ENCODE measurements at places on chromosomes 1 and 21.
A peak's percentile ranks its signal among the peaks of the same experiment; 100 is the strongest.

- no peak for DNase-seq
Measured at GRCh38 chr1:6419804-6420453, at the start of gene HES2. Gene HES2 (minus strand): TSS chr1:6419919. CDS start chr1:6419820, 99 bp downstream.

DNA sequence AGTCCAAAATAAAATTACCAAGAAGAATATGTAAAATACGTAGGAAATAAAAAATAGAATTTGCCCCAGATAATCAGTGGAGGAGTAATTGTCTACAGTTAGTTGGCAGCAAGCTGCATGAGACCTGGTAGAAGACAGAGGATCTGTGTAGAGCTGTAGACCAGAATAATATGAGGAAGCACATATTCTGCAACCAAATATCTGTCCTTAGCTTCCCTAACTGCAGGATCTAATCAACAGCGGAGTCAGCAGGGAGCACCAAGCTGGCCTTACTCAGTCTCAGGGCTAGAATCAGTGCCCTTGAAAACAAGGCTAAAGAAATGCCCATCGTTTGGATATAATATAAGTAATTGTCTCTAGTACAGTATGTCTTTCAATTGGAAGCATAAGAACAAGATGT lies 6.1 kb upstream of the GCSAML start:
- no peak for DNase-seq

- no peak for DNase-seq
Measured at GRCh38 chr1:13643017-13643416, 57.0 kb upstream of the PRDM2 start.

- DNase-seq: no peak
Measured at GRCh38 chr1:116228511-116228910, 117.3 kb downstream of the MAB21L3 start.

DNA sequence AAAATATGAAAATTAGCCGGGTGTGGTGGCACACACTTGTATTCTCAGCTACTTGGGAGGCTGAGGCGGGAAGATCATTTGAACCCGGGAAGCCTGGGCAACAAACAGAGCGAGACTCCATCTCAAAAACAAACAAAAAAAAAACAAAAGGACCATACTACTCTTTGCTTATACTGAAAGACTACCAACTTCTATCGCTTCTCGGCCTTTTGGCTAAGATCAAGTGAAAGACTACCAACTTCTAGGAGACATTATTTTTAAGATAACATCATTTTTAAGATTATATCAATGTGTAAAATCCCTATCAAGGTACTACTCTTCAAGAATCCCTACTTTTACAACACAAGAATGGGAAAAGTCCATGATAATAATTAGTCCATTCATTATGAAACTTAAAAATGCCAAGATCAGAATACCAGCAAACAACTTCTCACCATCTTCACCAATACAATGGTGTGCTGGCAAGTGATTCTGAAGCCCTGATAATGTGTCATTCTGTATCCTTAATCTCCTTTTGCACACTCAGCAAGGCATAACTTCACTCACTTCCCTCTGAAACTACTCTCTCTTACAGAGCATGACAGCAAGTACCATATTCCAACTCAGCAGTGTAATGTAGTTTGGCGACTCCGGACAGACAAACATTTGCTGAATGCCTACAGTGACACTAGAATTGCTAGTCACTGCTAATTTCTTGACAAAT lies 1.7 kb downstream of the PTP4A2 start:
- no peak for DNase-seq

GRCh38 chr1:154517661-154518060 lies 15.4 kb upstream of the SHE start:
- no peak for DNase-seq

DNA sequence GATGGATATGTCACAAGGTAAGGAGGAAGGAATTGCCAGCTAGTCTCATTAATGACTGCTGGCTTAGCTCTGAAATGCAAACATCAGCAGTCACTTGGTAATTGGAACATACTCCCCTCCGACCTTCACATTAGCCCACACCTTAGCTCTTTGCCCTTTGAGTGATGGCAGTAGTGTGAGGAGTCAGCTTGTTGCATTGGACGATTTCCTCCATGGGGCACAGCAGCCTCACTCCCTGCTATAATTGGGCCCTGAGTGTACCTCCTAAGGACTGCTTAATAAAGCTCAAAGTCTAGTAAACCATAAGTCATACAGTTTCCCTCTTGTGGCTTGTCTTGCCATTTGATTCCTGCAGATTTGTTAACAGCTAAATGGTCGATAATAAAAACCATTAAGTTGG lies 19.4 kb downstream of the METTL13 start:
- no peak for DNase-seq

GRCh38 chr1:231238298-231238697 lies 2.7 kb upstream of the GNPAT start:
- no peak for DNase-seq

GRCh38 chr1:36553591-36554322 lies 71.0 kb upstream of the CSF3R start:
- peak; percentile 45 for DNase-seq

- no peak for DNase-seq
Measured at GRCh38 chr1:24895511-24895910, 34.6 kb downstream of the RUNX3 start.

DNA sequence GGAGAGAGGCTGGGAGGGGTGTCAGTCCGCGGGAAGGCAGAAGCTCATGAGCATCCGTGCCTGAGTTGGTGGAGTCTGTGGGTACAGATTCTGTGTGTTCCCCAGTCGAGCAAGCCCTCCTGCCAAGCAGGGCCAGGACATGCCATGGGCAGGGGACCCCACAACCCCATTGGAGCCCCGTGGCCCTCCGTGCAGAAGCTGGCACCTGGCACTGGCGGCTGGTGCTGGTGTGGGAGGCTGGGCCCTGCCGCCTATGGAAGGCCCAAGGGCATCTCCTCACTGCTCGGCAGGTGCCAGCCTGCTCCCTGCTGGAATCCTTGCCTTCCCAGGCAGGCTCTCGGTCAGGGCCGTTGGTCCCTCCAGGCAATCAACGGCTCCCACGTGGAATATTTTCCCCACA lies 73.7 kb downstream of the UBE2T start:
- DNase-seq: no peak

GRCh38 chr1:47681735-47682134 lies 243.9 kb downstream of the FOXD2 start:
- no peak for DNase-seq

- no peak for DNase-seq
Measured at GRCh38 chr1:25615563-25616094, 962 bp upstream of the MAN1C1 start.

GRCh38 chr1:244311784-244312532 lies 139.8 kb downstream of the ADSS2 start:
- DNase-seq: no peak

DNA sequence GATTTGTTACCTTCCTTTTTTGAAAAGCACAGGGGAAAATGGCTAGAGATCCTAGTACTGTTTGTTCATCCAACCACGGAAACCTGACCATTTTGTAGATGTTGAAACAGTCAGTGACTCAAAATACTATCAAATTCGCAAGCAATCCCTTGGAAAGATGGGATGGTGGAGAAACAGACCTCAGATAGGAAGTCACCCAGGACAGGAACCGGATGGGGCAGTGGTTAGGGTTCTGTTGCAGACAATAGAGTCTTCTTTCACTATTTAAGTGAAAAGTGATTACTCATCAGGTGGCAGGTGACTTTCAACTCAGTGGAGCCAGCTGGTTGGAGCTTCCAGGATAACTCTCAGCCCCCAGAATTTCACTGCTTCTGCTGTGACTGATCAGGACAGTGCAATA lies 17.0 kb downstream of the LHX4 start:
- DNase-seq: no peak

DNA sequence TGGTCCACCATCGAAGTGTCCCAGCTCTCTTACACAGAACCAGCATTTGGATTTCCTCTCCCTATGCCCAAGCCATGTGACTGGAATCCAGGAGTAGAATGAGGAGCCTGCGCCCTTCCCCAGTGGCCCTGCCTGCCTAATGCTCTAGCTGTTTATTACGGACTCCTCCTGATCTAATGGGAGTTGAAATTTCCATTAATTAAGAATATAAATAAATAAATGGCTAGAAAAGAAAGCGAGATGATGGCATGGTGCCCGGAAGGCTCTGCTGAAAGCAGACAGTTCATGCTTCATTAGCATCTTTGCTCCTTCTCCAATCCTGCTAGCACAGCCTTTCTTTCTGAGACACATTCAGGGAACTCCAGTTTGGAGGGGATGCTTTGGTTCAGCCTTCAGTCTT lies 216.2 kb downstream of the SEC16B start:
- no peak for DNase-seq

- no peak for DNase-seq
Measured at GRCh38 chr1:242743983-242744780, 219.7 kb upstream of the PLD5 start.

- DNase-seq: no peak
Measured at GRCh38 chr1:92441697-92442342, 44.9 kb downstream of the GFI1 start.

- peak; percentile 44 for DNase-seq
Measured at GRCh38 chr1:25810341-25811299, 9.1 kb upstream of the MTFR1L start.
